ENCODE measurements at places on chromosomes 3 and 15.

- no peak for DNase-seq
Observed at GRCh38 chr3:20909511-20909910, 723.5 kb upstream of the SGO1 start.

DNA sequence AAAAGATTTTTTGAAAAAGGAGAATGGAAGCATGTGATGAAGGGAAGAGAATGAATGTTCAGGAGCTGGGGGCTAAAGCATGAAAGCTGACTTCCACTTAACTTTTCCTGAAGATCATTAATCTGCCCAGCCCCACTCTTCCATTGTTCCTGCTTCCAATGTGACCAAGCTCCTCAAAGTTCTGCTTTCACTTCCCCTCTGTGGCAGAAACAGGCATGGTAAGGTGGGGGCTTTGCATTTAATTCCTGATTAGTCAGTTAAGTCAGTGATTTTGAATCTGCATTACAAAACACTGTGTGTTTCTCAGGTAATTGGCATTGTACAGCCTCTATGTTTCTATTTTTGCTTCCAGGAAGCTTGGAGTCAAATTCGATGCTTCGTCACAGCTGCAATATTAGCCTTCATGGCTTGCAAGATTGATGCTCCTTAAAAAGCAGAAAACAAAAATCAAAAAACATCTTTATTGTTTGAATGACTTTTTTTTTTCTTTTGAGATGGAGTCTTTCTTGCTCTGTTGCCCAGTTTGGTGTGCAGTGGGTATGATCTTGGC lies 7.3 kb upstream of the TM6SF1 start:
- DNase-seq = no peak

DNA sequence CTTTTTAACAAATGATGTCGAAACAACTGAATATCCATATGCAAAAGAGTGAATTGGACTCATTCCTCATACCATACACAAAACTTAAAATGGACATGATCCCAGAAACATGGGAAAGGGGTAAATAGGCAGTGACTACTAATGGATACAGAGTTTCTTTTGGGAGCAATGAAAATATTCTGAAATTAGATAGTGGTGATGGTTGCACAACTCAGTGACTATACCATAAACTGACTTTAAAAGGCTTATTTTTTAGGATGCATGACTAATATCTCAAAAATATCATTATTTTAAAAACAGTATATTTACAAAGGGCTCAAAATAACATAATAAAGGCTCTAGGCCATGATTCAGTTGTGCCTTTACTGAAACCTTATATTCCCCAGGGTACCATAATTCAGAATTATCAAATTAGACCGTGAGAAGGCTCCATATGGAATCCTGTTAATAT lies 16.3 kb upstream of the ATP13A3 start:
- DNase-seq = no peak

GRCh38 chr15:92879949-92880725 lies 20.0 kb upstream of the CHD2 start:
- peak; percentile 57 for DNase-seq

- DNase-seq = no peak
Observed at GRCh38 chr15:68651916-68652525, 73.2 kb downstream of the CORO2B start.

GRCh38 chr3:106025151-106025722 lies 156.4 kb upstream of the CBLB start:
- no peak for DNase-seq

Data from D341Med (cell line).